ENCODE measurements at places on chromosomes 16 and 17.

- no peak for DNase-seq
These were observed 592.5 kb upstream of the CA10 start for GRCh38 chr17:52751051-52751450.

GRCh38 chr17:1783834-1784611, 22.2 kb downstream of the SERPINF1 start:
- no peak for DNase-seq

DNA sequence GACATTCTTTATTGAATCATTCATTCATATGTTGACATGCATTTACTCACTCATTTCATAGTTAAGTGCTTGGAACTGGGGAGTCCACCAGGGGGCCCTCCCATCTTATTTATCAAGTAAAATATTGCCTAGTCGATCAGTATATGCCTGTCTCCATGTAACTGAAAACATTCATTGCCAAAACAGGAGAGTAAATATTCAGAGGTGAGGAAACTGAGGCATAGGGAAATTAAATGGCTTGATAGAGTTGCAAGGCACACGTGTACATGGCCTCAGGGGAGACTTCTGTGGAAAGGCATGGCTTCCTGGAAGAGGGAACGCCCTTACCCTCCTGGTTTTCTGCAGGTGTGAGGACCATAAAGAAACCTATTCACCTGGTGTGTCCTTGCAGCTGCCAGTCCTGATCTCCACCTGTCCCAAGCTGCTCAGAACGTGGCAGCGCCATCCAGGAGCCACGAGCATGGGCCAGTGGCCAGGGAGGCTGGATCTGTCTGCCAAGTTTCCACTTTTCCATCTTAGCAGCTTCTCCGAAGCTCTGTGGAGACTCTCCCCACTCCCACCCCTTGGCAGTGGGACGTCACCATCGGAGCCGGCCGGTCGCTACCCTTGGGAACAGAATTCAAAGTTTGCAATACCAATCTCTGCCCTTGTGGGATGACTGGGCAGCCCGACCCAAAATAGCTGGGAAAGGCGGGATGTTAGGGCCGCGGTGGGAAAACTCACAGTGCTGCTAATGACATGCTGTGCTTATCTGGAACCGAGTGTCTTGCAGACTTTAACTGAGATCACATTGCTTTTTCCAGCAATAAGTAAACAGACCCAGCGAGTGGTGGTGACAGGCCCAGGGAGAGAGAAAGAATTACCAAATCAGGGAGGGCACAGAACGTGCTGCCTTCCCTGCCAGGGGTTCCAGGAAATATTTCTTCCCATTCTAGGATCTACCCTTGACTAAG, 4.1 kb upstream of the C1QTNF1 start:
- peak; percentile 43 for DNase-seq

DNA sequence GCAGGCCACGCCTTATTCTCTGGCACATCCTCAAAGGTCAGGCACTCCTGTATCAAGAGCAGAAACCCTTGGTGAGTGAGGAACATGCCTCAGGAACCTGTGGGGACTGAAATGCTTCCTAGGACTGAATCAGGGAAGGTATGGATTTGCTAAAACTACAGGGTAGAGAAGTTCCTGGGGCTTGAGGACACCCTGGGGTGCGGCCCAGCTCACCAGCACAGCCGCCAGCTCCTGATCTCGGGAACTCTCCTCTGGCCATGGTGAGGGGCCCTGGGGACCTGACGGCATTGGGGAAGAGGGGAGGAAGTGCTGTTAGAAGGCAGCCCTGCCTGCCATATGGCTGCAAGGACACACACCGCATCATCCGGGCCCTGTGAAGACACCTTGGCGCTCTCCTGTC, 7.5 kb downstream of the ZSCAN10 start:
- DNase-seq = no peak

GRCh38 chr16:74749291-74750055, 25.1 kb downstream of the FA2H start:
- DNase-seq = no peak

All from activated T-cell treated with anti-CD3 and anti-CD28 coated beads for 4 hours (primary cell).